ENCODE measurements at places on chromosomes 3 and 15. TPM values are rescaled to one million over a fixed set of nuclear protein-coding genes. Genes with fewer than 3 reads are reported as not detected.

GRCh38 chr15:94909510-94909909 lies 678.1 kb downstream of the MCTP2 start:
- no peak for DNase-seq

DNA sequence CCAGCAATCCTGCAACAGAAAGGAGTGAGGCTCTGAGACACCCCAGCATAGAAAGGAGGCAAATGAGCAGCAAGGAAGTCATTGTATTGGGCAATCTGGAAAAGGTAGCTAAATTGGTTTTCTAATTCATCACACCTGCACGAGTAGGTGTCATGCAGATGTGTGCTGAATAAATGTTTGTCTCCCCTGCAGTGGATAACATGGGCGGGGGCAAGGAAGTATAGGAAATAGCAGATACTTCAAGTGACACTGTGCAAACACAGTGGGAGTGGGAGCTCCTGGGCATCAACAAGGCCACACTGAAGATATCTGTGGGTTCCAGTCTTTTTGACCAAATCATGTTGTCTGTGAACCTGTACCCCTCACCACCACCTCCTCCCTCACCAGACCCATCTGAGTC lies 14.4 kb upstream of the HTR3E start:
- DNase-seq = no peak

The SKOR1 gene
- 0.31 TPM for total RNA-seq

The CIB2 gene
- total RNA-seq = 15.5 TPM

GRCh38 chr15:81297603-81298575 lies 26.1 kb downstream of the STARD5 start:
- DNase-seq = no peak

The ILDR1 gene
- 0.22 TPM for total RNA-seq

- DNase-seq = no peak
Measured at GRCh38 chr15:74725225-74725774, at the start of gene CYP1A1. TSS of gene CYP1A1 (minus strand) at chr15:74725528. CDS start at chr15:74723097, 2,431 bp downstream.

Data from muscle of leg (tissue), 16 donors.